ENCODE measurements at places on chromosomes 7 and 10. TPM values are rescaled to one million over a fixed set of nuclear protein-coding genes. Genes with fewer than 3 reads are reported as not detected.

NPC1L1 gene
- not detected for total RNA-seq

PIP4K2A gene
- 66.7 TPM for total RNA-seq

FOXP2 gene
- 0.86 TPM for total RNA-seq

GNG11 gene
- total RNA-seq: 83.1 TPM

LIPF gene
- not detected for total RNA-seq

UBE2H gene
- 69.1 TPM for total RNA-seq

NOS3 gene
- total RNA-seq: 1.3 TPM

HABP2 gene
- not detected for total RNA-seq

TAS2R4 gene
- total RNA-seq: 1.3 TPM

JAKMIP3 gene
- total RNA-seq: under 0.01 TPM

MMRN2 gene
- 2.3 TPM for total RNA-seq

UNCX gene
- total RNA-seq: not detected

RAB19 gene
- total RNA-seq: not detected

VPS37D gene
- 3.0 TPM for total RNA-seq

DNA sequence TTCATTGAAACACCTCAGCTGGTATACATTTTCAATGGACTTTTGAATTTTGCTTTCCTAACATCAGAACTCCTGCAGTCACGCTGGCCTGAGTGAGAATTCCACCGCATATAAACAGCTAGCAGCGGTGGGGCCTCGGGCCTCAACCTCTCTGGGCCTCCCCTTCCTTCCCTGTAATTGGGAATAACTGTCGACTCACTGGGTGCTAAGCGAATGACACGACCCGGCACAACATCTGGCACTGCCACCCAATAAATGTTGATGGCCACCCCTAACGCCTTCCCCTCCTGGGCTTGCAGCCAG lies 670 bp downstream of the RCC1L start:
- DNase-seq: no peak

- peak; percentile 62 for DNase-seq
These were observed 71.6 kb upstream of the CAMK2B start for GRCh38 chr7:44396931-44397545.

DNA sequence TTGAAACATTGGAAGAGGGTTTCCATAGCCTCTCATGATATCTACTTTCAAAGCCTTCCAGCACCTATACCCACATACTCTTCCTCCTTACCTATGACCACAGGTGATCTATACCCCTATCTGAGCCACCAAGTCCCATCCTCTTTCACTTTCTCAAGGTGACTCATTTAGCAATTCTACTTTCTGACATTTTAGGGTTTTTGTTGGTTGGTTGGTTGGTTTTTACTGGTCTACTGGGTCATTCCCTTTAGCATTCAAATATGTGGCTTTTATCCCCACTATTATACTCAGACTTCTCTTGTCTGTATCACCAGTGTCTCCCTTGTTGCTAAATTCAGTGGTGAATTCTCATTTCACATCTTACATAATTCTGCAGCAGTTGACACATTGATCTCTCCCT lies 130.4 kb upstream of the STEAP4 start:
- DNase-seq: no peak

DNA sequence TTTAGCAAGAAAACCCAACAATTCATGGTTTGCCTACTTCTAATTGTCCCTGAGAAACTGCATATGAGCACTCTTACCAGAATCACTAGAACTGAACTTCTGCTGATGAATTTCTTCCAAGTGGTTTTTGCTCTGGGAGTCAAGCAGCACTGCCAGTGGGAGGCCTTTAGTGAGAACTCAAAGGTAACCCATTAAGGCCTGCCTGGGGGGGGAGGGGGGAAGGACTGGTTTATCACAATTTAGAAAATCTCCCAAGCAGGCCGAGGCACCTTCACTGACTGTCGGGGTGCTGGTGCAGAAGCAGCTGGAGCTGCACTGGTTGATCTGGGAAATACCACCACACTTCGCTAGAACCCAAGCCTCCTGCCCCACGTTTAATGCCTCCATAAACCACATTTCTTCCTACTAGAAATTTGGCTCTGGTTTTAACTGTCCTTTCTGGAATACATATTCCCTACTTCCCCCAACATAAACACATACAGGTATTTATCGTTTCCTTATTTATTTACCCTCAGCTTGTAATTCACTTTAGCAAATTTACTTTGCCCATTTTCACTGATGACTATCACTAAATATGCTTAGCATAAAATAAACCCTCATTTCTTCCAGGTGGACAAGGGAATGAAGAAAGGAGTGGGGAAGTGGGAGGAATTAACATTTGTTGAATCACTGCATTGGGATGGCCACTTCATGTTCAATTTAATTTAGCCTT lies 14.2 kb downstream of the ANK3 start:
- DNase-seq: no peak

GRCh38 chr10:997266-998022 lies 9.2 kb downstream of the GTPBP4 start:
- DNase-seq: no peak

DNA sequence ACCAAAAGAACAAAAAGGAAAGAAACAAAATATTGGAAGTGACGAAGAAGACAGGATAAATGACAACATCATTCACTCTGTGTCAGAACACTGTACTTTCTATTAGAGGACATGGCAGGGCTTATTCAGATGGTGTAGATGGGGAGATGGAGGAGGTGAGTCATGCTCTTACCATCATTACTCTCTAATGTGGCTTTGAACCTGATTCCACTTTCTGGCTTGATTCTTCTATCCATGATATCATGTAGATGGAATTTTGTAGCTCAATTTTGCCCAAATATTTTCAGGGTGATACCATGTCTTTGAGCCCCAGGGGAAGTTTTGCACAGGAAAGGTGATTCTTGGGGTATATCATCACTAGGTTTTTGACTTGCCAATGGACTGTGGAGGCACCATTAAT lies 91.7 kb downstream of the CFAP58 start:
- DNase-seq: no peak

- no peak for DNase-seq
These were observed 228.2 kb downstream of the AHR start for GRCh38 chr7:17526621-17527020.

DNA sequence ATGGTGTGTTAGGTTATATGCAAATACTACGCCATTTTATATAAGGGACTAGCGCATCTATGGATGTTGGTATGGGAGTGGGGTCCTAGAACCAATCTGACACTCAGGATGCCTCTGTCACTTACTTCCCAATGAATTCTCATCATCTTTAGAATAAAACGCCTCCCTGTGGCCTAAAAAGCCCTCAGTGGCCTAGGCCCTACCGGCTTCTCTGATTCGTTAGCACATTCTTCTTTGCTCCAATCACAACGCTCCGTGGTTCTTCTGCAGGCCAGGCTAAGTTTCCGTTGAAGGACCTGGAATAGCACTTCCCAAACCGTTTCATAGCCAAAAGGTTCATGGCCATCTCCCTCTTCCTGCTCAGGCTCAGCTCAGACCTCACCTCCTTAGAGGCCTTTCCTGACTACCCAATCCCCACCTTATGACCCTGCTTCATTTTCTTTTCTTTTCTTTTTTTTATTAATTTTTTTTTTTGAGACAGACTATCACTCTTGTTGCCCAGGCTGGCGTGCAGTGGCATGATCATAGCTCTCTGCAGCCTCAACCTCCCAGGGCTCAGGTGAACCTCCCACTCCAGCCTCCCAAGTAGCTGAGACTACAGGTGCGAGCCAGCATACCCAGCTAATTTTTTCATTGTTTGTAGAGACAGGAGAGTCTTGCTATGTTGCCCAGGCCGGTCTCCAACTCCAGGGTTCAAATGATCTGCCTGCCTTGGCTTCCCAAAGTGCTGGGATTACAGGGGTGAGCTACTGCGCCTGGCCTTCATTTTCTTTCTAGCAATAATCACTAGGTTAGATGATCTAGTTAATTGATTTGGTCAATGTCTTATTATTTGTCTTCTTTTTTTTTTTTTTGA lies 24.5 kb upstream of the YWHAG start:
- no peak for DNase-seq

GRCh38 chr7:25029075-25029474 lies 49.1 kb upstream of the OSBPL3 start:
- DNase-seq: no peak

- no peak for DNase-seq
These were observed 33.9 kb upstream of the ZNF273 start for GRCh38 chr7:64869121-64869725.

- peak; percentile 70 for DNase-seq
These were observed at the start of gene ETV1 for GRCh38 chr7:13989126-13989948. Gene ETV1, minus strand, starts transcription at chr7:13989666. Its CDS starts 614 bp downstream, at chr7:13989052.

GRCh38 chr10:79385804-79386531 lies 38.7 kb downstream of the PPIF start:
- no peak for DNase-seq

- DNase-seq: no peak
These were observed 173.1 kb downstream of the PARD3 start for GRCh38 chr10:34641913-34642558.

GRCh38 chr7:69659983-69660382 lies 61.7 kb downstream of the AUTS2 start:
- DNase-seq: no peak

DNA sequence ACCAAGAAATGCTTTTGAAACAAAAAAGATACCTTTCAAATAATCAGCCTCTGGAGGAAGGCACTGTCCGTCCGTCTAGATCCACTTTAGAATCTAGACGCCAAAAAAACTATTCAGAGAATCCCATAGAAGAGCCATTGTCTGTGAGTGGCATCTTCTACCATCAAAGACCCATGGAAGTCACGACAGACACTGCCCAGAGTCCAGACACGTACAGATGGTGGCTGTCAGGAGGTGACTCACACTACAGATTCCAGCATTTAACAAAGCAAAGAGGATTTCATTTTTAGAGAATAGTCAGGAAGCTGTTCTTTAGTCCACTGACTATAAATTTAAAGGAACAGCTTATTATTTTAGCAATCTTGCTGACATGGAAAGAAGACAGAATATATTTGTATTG lies 11.7 kb downstream of the C1QL3 start:
- no peak for DNase-seq

GRCh38 chr7:36278620-36279172 lies 111.0 kb upstream of the ANLN start:
- DNase-seq: peak; percentile 98

DNA sequence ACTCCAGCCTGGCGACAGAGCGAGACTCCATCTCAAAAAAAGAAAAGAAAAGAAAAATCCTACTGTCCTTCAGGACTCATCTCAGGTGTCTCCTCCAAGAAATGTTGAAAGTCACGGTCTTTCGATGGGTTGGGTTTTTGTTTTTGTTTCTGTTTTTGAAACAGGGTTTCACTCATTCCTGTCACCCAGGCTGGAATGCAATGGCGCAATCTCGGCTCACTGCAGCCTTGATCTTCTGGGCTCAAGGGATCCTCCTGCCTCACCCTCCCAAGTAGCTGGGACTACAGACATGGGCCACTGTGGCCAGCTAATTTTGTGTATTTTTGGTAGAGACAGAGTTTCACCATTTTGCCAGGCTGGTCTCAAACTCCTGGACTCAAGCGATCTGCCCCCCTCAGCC lies 3.1 kb upstream of the SORBS1 start:
- DNase-seq: no peak

GRCh38 chr7:43076189-43076605 lies 36.2 kb upstream of the HECW1 start:
- DNase-seq: no peak

DNA sequence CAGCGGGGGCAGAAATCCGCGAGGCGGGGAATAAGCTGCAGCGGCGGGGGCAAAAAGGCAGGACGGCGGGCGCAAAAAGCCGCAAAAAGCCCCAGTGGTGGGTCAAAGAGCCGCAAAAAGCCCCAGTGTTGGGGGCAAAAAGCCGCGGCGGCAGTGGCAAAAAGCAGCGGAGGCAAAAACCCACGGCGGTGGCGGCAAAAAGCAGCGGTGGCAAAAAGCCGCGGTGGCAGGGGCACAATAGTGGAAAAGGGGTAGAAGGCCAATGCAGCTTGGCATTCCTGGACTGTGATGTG lies 525.3 kb downstream of the ZNF33B start:
- no peak for DNase-seq

DNA sequence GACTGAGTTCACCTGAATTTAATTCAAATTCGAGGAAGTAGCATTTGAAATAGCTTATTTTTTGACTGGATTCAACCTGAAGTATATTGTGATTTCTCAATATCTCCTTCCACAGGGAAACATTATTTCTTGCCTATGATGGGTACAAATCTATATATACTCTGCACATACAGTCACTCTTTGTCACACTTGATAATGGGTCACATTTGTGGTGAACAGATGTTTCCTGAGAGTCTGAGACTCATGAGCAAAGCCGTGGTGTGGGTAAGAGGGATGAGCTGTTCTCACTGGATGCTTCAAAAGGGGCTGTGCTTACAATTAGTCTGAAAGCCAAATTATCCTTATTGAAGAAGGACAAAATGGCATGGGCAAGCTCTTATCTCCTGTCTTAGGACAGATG lies 18.0 kb upstream of the TBXAS1 start:
- DNase-seq: no peak

DNA sequence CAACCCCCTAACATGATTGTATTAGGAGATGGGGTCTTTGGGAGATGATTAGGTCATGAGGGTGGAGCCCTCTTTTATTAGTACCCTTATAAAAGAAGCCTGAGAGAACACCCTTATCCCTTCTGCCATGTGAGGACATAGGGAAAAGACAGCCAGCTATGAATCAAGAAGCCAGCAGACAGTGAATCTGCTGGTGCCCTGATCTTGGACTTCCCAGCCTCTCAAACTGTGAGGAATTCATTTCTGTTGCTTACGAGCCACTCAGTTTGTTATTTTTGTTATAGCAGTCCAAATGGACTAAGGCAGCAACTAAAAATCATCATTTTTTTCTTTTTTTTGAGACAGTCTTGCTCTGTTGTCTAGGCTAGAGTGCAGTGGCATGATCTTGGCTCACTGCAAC lies 59.8 kb downstream of the SLC18A2 start:
- DNase-seq: no peak

DNA sequence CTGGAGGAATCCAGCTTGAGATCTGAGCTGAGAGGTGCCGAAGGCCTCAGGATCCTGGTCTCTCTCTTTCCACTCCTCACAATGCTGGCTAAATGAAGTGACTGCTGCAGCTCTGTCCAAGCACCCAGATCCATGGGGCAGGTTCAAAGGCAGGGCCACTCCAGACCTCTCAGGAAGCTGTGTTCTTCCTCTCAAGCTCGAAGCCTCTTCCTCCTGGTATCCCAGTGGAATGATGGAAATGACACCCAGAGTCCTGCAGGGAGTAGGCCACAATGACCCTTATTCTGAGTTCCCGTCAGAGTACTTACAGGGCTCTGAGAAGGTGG lies 574.1 kb downstream of the GRID1 start:
- no peak for DNase-seq

- DNase-seq: peak; percentile 48
These were observed 50.6 kb downstream of the ADAMTS14 start for GRCh38 chr10:70722820-70723424.

- peak; percentile 3 for DNase-seq
These were observed 31.7 kb downstream of the LHPP start for GRCh38 chr10:124493214-124493882.

DNA sequence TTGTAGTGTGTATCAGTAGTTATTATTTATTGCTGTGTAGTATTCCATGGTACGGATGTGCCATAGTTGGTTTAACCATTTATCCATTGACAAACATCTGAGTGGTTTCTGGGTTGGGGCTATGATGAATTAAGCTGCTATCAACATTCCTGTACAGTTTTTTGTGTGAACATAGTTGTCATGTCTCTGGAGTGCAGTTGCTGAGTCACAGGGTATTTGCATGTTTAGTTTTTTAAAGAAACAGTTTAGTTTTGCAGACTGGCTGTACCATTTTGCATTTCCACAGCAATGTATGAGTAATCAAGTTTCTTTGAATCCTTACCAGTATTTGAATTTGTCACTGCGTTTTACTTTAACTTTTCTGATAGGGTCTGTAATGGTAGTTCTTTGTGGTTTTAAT lies 516.7 kb upstream of the CELF2 start:
- DNase-seq: peak; percentile 48

GRCh38 chr10:50286517-50286916 lies 35.2 kb upstream of the ASAH2 start:
- DNase-seq: peak; percentile 8

- DNase-seq: no peak
These were observed 244.7 kb upstream of the GPR26 start for GRCh38 chr10:123421461-123421860.
